ENCODE measurements at places on chromosomes 2 and 18. TPM values are rescaled to one million over a fixed set of nuclear protein-coding genes. Genes with fewer than 3 reads are reported as not detected.

GRCh38 chr2:39991298-39991697 is 212.2 kb upstream of the THUMPD2 start:
- DNase-seq = no peak

- DNase-seq = no peak
These were observed 53.6 kb downstream of the DDX1 start for GRCh38 chr2:15645300-15645699.

The KLHL30 gene
- polyA plus RNA-seq = 0.24 TPM

DNA sequence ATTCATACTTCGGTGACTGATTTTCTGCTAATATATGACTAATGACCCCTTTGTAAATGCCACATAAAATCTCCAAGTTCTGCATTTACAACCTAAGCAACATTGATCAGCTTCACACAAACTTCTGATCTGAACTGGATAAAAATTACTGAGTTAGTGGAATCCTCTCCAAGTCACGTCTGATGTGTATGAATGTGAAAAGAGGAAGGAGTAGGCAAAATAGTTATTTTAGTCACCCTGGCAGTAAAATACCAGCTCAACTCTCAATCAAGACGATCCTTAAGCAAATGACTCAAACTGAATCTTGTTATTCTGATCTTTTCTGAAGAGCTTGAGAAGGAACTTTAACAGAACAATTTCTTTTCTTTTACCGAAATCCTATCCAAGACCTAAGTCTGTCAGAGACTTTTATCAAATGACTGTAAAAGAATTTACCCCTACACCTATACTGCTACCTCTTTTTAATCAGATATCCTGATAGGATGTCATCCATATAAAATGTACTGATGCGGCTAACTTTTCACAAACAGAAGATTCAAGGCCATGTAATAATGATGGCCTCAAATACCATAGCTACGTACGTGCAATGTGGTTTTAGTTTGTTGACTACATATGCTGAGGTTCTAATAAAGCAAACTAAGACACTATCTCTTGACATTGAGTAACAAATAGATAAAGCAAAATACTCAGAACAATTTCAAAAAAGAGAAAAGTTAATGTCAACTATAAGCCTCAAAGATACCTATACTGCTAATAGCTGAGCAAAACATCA is 23.7 kb downstream of the CUL3 start:
- DNase-seq = no peak

GRCh38 chr2:166521155-166521554 is 27.1 kb upstream of the SCN7A start:
- DNase-seq = no peak
